ENCODE measurements at places on chromosomes 11 and 22.

GRCh38 chr11:8806974-8807373, 104.0 kb upstream of the AKIP1 start:
- DNase-seq, result no peak

GRCh38 chr11:44754876-44755555, 28.3 kb downstream of the TSPAN18 start:
- no peak for DNase-seq

DNA sequence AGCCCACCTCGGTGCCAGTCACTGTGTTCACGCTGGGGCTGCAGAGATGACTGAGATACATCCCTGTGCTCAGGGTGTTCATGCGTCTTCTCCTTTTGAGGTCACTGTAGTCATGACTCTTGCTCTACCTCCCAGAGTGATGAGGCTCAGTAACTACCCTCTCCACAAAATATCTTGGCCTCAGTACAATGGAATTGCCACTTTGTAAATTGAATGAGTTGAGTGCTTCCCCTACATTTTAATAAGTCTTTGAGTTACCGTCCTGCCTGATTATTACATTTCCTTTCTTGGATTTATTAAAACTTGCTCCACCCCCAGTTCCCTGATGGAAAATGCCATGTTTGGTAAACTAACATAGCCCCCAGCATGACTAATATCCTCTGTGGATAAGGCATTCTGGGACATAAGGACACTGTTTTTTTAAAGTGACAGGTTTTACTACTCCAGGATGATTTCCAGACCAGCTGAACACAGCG, 15.9 kb downstream of the PRSS23 start:
- no peak for DNase-seq

GRCh38 chr11:19576054-19576453, 136.6 kb upstream of the NAV2 start:
- DNase-seq, result no peak

GRCh38 chr11:65118097-65118837, 766 bp upstream of the ZNHIT2 start:
- DNase-seq, result no peak

- no peak for DNase-seq
Observed at GRCh38 chr11:133911171-133911570, 45.6 kb downstream of the IGSF9B start.
